Hindlimb muscle (tissue), 1 donor: ENCODE measurements at places on chromosomes 13 and 19.

DNA sequence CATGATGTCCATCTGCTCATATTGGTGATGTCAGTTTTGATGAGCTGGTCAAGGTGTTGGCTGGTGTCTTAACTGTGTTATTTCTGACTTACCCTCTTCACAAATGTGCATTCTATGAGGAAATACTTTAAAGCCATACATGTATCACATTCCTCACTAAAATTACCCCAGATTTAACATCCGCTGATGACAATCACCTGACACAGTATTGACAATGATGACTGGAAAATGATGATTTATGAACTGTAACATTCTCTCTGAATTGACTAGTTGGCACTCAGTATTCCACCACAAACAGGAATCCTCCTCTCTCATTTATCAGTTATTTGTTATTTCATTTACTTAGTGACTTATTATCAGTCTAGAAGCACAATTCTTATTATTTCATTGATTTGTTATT, 117.3 kb downstream of the ITGBL1 start:
- no peak for DNase-seq

DNA sequence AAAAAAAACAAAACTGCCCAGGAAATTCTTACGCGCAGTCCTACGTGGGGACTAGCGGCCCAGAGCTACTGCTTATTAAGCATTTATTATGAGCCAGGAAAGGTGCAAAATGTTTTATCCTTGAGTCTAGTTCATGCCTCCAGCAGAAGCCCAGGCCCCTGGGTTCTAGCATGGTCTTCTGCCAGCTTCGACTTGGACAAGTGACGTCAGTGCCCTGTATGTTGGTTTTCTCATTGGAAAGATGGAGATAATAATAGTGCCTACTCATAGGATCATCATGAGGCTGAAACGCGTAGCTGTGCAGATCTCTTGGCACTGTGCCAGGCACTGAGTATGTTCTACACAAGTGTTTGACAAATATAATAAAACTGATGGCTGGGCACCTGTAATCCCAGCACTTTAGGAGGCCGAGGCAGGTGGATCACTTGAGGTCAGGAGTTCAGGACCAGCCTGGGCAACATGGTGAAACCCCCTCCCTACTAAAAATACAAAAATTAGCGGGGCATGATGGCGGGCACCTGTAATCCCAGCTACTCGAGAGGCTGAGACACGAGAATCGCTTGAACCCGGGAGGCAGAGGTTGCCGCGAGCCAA, 12.4 kb upstream of the SULT2B1 start:
- DNase-seq: no peak

DNA sequence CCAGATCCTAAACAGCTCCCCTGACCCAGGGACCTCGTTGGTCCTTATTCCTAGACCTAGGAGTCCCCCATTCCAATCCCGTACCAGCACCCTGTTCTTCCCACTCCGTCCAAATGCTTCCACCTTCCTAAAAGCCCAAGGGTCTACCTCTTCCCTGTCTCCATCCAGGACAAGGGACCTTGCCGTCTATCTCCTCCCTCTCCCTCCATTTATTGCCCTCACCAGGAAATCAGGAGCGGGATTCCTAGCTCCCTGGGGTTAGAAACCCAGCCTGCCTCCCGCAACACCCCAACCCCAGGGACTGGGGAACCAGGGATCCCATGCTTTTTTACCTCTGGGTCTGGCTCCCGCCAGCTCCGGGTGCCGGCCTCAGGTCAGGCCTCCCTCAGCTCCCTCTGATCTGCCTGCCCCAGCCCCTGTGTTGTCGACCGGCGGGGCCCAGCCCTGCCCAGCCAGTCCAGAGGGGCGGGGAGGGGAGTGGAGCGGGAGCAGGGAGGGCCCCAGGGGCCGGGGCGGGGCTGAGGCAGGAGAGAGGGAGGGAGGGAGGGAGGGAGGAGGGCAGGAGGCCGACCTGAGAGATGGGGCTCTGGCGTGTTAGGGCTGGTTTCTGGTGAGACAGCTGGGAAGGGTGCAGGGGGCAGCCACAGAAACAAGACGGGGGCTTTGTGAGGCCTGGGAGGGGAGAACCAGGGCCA, at the start of gene B3GNT8:
B3GNT8 (minus strand) TSS at position 423 of the 695 bp plus-strand sequence. CDS start 596 bp downstream, outside the sequence.
- DNase-seq: peak; percentile 67

- DNase-seq: no peak
Observed at GRCh38 chr13:29810145-29810742, 40.2 kb downstream of the UBL3 start.

GRCh38 chr13:20980430-20980829, 77.9 kb upstream of the XPO4 start:
- no peak for DNase-seq

- DNase-seq: no peak
Observed at GRCh38 chr19:6014551-6015135, 36.7 kb upstream of the RANBP3 start.

- peak; percentile 83 for DNase-seq
Observed at GRCh38 chr19:44723952-44724319, 24.6 kb upstream of the BCL3 start.

DNA sequence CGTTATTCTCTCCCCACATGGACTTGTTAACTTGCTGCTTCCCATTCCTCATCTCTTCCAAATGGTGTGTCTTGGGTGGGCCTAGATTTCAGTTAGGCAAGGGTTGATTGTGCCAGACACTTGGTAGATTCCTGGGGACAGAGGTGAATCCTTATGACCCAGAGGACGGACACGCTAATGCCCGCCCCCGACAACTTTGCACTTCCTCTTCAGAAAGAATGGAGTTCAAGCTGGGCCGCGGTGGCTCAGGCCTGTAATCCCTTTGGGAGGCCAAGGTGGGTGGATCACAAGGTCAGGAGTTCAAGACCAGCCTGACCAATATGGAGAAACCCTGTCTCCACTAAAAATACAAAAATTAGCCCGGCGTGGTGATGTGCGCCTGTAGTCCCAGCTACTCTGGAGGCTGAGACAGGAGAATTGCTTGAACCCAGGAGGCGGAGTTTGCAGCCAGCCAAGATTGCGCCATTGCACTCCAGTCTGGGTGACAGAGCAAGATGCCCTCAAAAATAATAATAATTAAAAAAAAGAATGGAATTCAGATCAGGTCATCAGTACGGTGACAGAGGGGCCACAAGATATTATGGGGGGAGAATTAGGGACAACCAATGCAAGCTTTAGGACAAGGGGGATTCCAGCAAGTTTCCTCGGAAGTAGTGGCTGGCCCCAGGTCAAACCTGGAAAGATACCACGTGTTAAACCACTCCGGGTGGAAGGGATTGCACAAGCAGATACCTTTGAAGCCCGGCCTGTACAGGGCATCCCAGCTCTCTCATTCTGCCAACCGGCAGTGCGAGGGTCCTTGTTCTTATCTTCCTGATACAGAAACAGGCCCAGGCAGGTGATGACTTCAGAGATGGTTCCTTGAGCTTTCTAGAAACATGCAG, 2.7 kb downstream of the MYO9B start:
- DNase-seq: no peak

- no peak for DNase-seq
Observed at GRCh38 chr19:39692166-39692565, 12.1 kb upstream of the LGALS14 start.

- DNase-seq: no peak
Observed at GRCh38 chr13:70795484-70795883, 687.2 kb upstream of the KLHL1 start.

DNA sequence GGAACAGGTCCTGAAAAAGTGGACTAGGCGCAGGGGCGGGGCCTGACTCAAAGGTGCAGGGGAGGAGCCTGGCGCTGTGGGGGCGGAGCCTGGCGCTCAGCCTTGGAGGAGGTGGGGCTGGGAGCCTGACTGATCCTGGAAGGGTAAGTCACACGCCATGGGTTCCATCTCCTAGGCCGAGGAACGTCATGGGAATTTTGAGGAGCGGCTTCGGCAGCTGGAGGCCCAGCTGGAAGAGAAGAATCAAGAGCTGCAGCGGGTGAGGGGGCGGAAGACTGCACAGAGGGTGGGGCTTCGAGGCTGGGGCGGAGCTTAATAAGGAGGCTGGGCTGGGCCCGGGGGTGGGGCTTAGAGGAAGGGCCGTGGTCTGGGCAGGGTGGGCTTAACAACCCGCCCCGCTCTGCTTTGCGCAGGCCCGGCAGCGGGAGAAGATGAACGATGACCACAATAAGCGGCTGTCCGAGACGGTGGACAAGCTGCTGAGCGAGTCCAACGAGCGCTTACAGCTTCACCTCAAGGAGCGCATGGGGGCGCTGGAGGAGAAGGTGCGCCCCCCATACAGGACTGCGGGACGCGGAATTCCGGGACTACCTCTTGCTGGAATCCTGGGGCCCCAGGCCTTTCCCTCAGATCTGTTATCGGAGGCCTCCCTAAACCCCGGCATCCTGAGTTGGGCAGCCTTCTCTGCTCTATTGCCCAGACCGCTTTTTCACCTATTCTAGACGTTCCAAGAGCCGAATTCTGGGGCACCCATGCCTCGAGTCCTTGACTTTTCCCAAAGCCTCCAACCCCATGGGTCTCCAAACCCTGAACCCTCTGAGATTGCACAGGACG, 14.5 kb downstream of the PPFIA3 start:
- DNase-seq: peak; percentile 73

GRCh38 chr13:96684907-96685306, 309.4 kb downstream of the OXGR1 start:
- no peak for DNase-seq

GRCh38 chr19:48398375-48399235, 5.1 kb downstream of the GRIN2D start:
- peak; percentile 85 for DNase-seq
